ENCODE measurements at places on chromosomes 7 and 10.

DNA sequence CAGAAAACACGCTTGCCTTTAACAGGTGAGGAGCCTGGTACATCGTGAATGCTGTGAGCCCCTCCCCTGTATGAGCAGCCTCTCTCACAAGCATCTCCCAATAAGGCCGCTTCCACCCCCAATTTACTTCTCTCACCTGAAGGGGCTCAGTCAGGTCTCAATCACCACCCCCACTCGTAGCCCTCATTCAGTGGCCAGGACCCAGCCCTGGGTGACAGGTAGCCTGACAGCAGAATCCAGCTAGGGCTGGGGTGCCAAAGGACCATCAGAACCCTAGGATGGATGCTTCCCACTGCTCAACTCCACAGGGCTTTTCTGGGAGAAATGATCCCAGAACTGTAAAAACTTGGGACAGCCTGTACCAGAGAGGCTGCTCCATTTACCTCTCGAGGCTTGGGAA is 6.4 kb upstream of the NDST2 start:
- DNase-seq, result no peak

DNA sequence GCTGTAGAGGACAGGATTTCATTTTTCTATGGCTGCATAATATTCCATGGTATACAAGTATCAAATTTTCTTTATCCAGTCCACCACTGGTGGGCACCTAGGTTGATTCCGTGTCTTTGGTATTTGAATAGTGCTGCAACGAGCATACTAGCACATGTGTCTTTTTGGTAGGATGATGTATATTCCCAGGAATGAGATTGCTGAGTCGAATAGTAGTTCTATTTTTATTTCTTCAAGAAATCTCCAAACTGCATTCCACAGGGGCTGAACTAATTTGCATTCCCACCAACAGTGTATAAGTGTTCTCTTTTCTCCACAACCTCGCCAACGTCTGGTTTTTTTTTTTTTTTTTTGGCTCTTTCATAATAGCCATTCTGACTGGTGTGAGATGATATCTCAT is 550.0 kb downstream of the REEP3 start:
- DNase-seq, result no peak

GRCh38 chr7:38013246-38013645 is 92.8 kb downstream of the EPDR1 start:
- no peak for DNase-seq

DNA sequence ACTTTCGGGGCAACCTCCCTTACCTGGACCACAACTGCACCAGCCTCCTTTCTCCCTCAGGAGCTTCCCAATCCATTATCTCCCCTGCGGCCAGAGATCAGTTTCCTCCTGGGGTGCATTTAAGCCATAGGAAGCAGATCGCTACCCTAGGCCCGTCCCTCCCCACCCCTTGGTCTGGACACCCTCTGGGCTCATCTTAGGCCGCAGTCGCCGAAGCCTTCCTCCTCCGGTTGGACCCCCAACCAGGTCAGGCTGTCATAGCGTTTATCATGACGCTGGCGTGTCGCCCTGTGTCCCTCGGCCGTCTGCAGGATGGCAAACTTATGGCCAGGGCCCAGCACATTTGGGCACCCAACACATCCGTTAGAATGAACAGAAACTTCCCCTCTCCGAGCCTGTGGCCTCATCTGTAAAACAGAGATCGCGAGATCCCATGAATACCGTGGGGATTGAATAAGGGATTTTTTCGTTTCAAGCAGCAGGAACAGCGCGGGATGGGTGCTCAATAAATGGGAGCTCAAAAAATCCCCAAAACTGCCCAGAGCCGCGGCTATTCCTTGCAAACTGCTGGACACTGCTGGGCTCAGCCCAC is 669 bp upstream of the AP5Z1 start:
- no peak for DNase-seq

GRCh38 chr10:4241724-4242345 is 456.8 kb upstream of the KLF6 start:
- DNase-seq, result no peak

DNA sequence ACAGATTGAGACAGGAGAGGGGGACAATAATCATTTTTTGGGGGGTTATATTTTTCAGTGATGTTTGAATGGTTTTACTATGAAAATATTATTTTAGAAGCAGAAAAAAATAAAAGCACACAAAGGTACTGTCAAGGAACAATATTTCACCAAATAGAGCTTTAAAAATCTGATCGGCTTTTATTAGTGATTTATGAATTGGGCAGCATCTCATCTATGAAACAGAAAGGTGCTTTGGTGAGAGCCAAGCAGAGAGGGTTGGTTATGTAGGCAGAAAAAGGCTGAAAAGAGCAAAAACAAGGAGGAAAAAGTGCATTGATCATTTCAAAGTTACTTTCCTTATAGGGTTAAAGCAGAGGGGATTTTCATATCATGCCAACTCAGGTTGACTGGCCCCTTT is 26.4 kb upstream of the CPA2 start:
- DNase-seq, result no peak

- no peak for DNase-seq
Observed at GRCh38 chr7:92296235-92296634, 50.5 kb downstream of the ANKIB1 start.

GRCh38 chr7:93819699-93820098 is 70.9 kb downstream of the TFPI2 start:
- DNase-seq, result no peak

- DNase-seq, result no peak
Observed at GRCh38 chr10:97087296-97087695, 98.5 kb downstream of the SLIT1 start.

- DNase-seq, result no peak
Observed at GRCh38 chr10:126397640-126398382, 9.5 kb upstream of the ADAM12 start.

GRCh38 chr10:119313644-119314043 is 106.3 kb downstream of the GRK5 start:
- DNase-seq, result no peak

GRCh38 chr7:26141077-26141476 is 10.9 kb upstream of the NFE2L3 start:
- no peak for DNase-seq

DNA sequence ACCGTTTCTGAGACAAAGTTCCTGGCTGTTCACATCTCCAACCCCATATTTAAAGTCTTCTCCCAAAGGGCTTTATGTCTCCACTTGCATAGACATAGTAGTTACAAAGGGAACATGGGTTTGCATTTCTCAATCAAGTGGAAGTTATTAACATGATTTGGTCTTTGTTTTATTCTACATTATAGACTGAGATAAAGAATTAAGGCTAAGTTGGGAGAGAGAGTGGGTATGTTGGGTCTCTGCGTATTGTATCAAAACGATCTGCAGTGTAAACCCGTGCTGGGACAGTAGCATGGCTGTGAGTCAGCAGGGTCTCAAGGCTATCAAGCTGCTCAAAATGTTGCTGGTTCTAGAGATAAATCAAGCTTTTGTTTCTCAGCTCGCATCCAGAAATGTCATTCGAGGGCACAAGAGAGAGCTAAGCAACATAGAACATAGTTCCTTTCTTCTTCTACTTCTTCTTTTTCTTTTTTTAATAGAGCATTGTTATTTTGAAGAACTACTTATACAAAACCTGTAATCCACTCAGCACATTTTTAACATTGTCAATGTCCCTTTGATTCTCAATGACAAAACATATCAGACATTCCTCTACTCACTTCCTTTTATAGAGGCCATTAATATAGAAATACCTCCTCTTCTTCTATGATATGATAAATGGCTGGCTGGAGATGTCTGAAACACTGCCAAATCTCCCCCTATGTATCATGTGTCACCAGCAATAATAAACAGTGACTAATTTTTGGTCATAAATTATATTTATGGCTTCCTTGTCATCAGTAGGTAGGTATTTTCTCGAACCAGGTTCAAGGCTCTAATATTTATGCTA is 34.5 kb upstream of the RHOBTB1 start:
- no peak for DNase-seq

- no peak for DNase-seq
Observed at GRCh38 chr10:27413831-27414348, 90.2 kb upstream of the RAB18 start.

- DNase-seq, result no peak
Observed at GRCh38 chr7:125423458-125424155, 494.0 kb upstream of the POT1 start.

- DNase-seq, result no peak
Observed at GRCh38 chr7:158275711-158276413, 311.8 kb downstream of the PTPRN2 start.

Measured in left colon (tissue), 2 donors.